EH (cell line): ENCODE measurements at places on chromosomes 3 and 15.

DNA sequence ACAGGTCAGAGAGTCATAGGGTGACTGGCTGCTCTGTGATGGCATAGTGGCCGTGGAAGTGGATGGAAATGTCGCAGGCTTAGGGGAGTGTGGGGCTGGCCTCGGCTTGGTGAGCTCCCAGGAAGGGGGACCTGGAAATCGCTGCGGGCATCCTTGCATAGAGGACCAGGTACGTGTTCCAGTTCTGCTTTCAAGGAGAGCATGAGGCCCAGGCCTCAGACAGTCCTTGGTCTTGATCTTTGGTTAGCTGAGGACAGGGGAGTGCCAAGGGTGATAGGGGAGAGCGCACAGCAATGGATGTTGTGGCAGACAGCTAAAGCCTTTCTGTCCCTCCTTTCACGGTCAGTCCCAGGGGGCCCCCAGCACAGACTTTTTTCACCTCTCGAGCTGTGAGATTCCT, 110.5 kb downstream of the SNRPN start:
- no peak for DNase-seq

- no peak for DNase-seq
These were observed 2.2 kb downstream of the SOX2 start for GRCh38 chr3:181713676-181714612.

- DNase-seq: no peak
These were observed 71.8 kb upstream of the GATM start for GRCh38 chr15:45449916-45450867.

GRCh38 chr15:78257681-78258080, 6.7 kb upstream of the DNAJA4 start:
- DNase-seq: no peak

DNA sequence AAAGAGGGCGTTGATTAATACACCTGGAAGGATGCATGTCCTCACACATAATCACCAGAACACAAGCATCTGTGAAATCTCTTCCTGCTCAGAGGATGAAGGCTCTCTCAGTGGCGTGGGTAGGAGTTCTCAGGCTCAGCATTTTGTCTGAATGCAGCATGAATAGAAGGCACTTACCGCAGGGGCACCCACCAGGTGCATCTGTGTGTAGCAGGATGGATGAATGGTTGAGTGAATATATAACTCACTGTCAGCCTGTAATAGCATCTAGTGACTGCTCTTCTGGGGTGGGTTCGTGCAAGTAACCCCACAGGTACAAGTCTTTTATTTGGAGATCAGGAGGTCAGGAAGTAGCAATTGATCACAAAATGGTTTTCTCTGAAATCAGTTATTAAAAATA, 143.0 kb downstream of the SQOR start:
- no peak for DNase-seq
